ENCODE measurements at places on chromosomes 1 and 21.

GRCh38 chr1:201006450-201006849 is 17.1 kb downstream of the KIF21B start:
- no peak for DNase-seq

DNA sequence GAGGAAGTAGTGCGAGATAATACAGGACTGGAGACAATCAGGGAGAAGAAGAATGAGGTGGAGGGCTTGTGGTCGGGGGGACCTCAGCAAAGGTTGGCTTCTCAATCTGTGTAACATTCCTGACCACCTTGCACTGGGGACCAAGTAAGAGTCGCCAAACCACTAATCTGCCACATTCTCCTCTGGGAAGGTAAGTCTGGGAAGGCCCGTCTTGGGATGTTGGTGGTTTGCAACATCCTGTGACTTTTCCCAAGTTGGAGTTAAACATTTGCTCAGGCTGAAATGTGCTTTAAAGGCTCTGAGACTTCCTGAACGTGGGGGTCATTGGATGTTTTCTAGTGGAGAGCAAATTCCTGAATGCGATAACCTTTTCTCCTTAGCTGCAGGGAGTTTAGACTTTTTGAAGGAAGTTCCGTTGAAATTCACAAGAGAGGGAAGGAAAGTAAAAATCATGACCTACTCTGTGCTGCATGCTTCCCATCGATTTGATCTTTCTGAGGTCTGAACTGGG is 325.9 kb downstream of the RPS6KC1 start:
- DNase-seq, result no peak

- DNase-seq, result no peak
These were observed 6.4 kb downstream of the NUAK2 start for GRCh38 chr1:205315008-205315618.

- DNase-seq, result no peak
These were observed 496.3 kb downstream of the KIF26B start for GRCh38 chr1:245651093-245651492.

GRCh38 chr1:66769512-66770229 is 17.4 kb downstream of the DYNLT5 start:
- DNase-seq, result peak; percentile 55

Measured in CD4-positive, alpha-beta T cell treated with Interleukin-17A for 1 hour (primary cell).